ENCODE measurements at places on chromosomes 5 and 9.
A peak's percentile ranks its signal among the peaks of the same experiment; 100 is the strongest.

GRCh38 chr9:16030528-16031185, 477.8 kb downstream of the CCDC171 start:
- no peak for DNase-seq

- no peak for DNase-seq
These were observed 89.7 kb upstream of the ADRA1B start for GRCh38 chr5:159826351-159827214.

DNA sequence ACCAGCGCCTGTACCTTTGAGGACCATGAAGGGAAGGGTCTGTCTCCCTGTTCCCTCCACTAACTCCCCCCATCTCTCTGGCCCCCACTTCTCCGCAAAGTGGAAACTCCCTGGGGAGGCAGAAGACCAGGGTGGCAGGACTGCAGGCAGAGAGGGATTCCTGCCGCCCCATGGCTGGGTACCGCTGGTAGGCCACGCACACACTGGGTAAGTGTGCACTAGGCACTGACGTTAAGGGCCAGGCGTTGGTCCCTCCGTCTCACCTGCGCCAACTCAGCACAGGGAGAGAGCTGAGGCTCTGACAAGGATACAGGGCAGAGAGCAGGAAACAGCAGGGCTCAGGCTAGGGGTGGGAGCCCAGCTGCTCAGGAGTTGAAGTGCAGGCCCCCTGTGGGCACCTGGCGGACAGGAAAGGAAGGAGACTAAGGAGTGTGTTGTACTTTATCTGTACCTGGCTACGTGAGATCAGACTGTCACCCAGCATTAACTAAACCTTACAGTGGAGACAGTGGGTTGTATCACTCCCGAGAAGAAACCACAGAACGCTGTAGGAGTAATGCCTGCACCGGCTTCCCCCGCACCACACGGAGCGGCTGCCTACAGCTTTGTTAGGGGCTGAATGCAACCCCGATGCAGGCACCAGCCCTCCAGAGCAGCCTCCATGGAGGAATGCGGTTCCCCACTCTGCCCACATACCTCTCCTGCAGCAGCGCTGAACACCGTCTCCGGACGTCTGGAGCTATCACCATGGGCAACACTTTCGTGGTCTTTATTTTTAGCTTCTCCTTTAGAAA, 34.2 kb upstream of the CLPTM1L start:
- no peak for DNase-seq

- DNase-seq: no peak
These were observed 66.8 kb downstream of the MEF2C start for GRCh38 chr5:88816195-88816594.

DNA sequence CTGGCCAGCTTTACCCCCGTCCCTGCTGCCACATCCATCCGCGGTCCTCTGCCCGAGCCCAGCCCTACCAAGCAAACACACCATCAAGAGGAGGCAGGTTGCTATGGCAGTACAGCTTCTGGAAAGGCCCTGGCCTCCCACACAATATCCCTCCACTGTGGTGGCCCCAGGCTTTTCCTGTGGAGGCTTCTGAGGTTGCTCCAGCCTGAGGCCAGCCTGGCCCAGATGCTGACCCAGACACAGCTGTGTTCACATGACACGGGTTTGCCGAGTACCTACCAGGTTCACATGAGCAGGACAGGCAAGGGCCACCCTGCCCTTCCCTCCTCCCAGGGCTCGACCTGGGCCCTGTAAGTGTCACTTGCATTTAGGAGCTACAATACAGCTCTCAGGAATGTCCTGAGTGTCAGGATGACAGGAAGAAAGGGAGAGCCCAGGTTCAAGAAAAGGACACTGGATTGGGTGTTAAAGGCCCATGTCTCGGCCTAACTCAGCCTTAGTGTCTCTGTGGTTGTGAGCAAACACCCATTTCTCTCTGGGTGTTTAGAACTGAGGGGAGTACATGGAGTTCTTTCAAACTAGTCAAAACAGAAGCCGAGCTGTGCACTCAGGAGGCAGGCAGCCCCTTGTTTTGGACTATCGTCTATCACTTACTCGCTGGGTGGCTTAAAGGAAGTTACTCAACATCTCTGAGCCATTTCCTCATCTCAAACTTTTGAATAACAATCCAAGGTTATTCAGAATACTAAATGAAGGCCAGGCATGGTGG, 40.2 kb downstream of the NAIF1 start:
- DNase-seq: no peak

DNA sequence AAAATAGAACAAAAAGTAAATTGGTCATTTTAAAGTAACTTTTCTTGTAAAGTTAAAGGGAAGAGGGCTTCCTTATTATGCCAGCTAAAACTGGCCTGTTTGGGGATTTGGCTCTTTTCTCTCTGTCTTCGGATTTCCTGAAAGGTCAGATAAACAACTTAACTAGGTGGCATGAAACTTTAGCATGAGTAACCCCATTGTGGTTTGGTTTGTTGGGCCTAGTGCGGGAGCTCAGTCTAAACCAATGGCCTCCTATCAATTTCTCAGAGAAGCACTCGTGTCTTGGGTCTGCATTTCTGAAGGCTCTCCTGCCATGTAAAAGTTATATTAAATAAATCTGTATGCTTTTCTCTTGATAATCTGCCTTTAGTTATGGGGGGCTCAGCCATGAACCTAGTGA, 48.5 kb upstream of the ANKH start:
- DNase-seq: no peak

GRCh38 chr5:124951105-124951504, 204.7 kb upstream of the ZNF608 start:
- no peak for DNase-seq

- no peak for DNase-seq
These were observed 32.2 kb downstream of the NDUFA8 start for GRCh38 chr9:122127396-122127798.

- no peak for DNase-seq
These were observed 97.8 kb downstream of the FBXW11 start for GRCh38 chr5:171908638-171909037.

GRCh38 chr5:95759634-95760033, 28.5 kb downstream of the RHOBTB3 start:
- no peak for DNase-seq

DNA sequence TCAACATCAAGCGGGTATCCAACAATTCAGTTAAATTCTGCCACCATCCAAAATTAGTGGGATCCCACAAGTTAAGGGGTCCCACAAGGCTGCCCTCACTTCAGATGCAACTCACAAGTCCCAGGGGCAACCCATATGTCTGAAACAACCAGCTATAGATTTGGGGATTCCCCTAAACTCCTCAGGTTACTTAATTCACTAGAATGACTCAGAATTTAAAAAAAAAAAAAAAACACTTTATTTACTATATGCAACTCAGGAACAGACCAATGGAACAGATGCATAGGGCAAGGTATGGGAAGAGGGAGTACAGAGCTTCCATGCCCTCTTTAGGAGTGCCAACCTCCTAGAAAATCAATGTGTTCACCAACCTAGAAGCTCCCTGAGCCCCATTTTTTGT, 15.1 kb downstream of the AUH start:
- no peak for DNase-seq

DNA sequence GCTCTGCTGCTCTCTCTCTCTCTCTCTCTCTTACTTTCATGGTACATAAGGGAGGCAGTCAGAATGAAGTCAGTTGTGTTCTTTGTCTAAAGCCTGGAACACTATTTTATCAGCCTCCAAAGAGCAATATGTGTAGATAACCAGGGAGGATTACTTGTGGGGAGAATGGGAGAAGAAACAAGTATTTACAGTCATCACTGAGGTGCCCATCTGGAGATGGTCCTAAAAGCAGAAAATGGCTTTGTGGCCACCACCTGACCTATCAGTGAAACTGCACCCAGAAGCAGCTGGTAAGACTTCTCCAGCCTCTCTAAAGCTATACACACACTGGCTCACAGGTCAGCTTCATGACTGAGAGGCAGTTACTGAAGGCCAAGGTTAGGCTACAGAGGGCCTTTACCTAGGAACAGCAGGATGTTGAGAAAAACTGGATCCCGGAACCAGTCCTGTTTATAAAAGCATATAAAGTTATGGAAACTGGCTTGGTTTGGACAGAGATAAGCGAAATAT, 75.1 kb downstream of the MRPS27 start:
- no peak for DNase-seq

- peak; percentile 56 for DNase-seq
These were observed 8.7 kb downstream of the CCL21 start for GRCh38 chr9:34701023-34701768.

DNA sequence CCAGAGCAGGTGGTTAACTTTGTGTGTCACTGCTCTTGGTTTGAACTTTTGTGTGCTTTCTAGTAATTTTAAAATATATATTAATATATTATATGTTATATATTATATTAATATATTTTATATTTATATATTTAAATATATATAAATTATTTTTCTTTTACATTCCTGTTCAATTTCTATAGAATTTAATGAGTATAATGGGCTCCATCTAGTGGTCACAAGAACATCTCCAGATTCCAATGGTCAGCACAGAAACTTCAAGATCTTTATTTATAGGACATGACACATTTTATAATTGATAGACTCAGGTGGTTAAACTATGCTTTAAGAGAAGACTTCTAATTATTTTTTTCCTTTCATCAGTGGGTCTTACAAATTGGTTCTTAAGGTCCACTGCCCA, 39.1 kb downstream of the COL23A1 start:
- DNase-seq: no peak

- DNase-seq: no peak
These were observed 69.0 kb downstream of the SECISBP2 start for GRCh38 chr9:89387197-89387849.
